GM10248 (cell line): ENCODE measurements at places on chromosomes 7 and 10.

GRCh38 chr10:68211669-68212068, 20.2 kb downstream of the ATOH7 start:
- DNase-seq = no peak

DNA sequence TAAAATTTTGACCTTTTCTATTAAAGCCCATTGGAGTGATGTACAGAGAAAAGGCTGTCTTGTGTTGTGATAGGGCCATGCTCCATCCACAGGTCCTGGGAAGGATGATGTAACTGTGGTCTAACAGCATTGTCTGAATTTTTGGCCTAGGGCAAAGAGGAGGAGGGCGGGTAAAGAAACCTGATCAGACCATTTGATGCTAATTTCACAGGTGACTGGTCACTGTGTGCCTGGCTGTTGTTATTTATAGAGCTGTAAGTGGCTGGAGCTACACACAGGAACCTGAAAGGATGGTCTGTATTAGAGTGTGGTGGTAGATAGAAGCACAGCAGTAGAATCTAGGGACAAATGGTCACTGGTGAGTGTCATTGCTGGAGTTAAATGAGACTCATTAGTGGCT, 182.1 kb downstream of the AUTS2 start:
- no peak for DNase-seq

DNA sequence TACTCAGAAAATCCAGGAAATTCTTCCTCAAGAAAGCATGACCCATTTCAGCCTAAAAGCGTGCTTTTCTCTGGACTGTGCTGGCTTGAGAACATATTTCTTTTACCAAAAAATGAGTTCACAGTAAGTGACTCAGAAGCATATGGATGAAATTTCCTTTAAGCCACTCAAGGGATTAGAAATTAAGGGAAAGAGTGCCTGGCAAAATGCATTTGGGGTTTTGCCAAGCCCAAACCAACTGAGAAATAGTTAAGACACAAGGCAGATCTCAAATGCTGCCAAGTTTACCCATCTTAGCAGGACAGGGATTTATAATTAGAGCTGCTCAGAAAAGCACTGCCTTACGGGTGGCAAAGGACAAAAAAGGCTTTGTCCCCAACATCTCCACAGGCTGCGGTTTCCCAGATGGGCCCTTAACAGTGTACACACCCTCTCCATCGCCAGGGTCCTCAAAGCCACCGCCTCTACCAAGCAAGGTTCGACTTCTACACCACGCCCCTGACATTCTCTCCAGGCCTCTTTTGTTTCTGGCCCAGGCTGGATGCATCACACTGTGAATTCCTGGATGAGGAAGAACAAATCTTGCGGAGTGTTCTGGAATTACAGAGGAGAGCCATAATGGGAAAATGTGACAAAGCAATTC, 30.1 kb upstream of the CDHR3 start:
- DNase-seq = no peak

DNA sequence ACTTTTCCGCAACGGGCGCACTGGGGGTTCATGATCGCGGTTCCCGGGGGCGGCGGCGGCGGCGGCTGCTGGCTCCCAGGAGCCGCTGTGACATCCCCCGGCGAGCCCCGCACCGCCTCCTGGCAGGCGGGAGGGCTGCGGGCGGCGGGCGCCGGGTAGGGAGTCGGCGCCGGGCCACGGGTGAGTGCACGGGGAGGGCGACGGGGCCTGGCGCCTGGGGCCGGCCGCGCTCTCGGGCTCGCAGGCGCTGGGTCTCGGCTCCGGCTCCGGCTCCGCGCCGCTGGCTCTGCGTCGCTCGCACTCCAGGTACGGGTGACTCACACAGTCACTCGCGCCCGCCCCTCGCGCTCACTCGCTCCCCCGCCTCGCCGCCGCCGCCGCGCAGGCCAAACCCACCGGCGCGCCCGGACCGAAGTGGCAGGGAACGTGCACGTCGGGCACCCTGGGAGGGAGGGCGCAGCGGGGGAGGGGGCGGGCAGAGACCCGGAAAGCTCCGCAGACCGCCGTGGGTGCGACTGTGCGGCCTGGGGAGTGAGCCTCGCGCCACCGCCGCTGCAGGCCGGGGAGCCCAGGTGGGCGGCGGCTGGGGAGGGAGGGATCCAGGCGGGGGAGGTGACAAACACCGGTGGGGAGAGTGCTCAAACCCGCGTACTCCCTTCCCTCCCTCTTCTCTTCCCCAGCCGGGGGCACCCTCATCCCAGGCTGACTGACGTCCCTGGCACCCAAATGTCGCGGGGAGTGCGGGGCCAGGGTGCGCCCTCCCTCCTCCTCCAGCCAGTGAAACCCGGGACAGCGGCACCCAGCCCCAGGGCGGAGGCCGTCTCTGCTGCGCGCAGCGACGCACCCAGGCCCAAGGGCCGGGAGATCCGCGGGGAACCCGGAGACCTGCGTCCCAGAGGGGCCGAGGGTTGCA, 276.9 kb upstream of the NEBL start:
- DNase-seq = peak; percentile 18

- no peak for DNase-seq
Observed at GRCh38 chr7:150365194-150365593, 3.4 kb upstream of the REPIN1 start.

GRCh38 chr7:28269700-28270361, 89.2 kb upstream of the JAZF1 start:
- DNase-seq = peak; percentile 15

DNA sequence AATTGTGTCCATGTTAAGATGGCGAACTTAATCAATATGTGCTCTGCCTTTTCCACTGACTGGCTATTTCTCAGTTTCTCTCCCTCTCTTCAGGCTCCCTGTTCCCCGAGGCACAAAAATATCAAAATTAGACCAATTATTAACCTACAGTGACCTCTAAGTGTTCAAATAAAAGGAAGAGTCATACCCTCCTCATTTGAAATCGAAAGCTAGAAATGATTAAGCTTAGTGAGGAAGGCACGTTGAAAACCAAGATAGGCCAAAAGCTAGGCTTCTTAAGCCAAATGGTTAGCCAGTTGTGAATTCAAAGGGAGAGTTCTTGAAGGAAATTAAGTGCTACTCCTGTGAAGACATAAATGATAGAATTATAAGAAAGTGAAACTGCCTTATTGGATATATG, 81.1 kb upstream of the MBL2 start:
- DNase-seq = no peak
